ENCODE measurements at places on chromosomes 1 and 21.

DNA sequence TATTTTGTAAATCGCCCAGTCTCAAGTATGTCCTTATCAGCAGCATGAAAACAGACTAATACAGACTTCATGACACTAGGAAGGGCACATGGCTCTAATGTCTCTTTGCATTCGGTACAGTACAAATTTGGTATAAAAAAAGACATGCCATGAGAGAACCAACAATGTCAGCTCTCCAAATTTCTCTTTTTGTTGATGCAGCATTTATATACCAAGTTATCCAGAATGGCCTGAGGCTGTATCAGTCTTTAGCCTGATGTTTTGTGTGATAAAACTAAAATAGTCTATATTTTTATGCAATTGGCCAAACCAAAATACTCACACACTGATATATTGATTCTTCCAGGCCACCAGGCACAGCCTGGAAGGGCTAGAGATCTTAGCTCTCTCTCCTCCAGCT, 124.3 kb upstream of the SAMSN1 start:
- no peak for DNase-seq

- no peak for DNase-seq
Observed at GRCh38 chr1:244211559-244211944, 160.5 kb downstream of the ZBTB18 start.

DNA sequence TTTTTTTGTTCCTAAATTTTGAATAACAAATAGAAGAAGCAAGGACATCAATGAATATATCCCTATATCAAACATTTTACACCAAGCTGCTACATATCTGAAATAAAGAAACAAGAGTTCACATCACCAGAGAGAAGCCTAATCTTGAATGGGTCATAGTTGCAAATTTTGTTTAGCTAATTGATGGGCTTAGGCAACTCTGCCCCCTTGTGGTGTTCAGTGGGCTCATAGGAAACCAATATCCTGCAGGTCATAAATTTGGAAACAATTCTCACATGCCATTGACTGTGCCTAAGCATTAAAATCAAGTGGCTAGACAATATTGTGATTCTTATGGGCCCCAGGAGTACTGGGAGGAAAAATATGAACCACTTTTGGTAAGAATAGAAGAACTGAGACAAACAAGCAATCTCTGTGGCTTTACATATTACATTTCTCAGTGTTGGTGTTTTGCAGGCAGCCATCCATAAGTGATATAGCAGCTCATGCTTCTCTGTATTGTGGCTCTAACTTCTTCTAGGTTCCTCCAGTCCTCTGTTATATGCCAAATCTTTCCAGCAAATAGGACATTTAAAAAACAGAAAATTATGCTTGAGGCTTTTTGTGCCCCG, 1262.8 kb upstream of the PRMT6 start:
- peak; percentile 19 for DNase-seq

DNA sequence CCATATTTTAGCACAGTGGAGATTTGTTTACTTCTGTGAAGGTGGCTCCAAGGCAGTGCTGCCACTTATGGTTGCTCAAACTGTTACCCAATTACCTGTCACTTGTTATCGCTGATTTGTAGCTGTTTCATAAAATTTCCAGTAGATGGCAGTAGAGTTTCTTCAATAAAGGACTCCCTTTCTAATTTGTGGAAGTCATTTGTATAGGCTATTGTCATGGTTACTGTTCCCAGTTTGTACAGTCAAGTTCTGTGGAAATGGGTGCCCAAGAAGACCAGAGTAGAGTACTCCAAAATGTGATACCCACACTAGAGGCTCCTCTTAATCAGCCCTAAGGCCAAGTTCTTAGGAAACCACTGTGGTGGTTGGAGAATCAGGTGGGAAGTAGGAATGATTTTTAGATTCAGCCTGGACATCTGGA, 186.1 kb downstream of the CLEC20A start:
- no peak for DNase-seq

GRCh38 chr1:65297706-65298105, 11.6 kb upstream of the DNAJC6 start:
- no peak for DNase-seq

- DNase-seq: no peak
Observed at GRCh38 chr1:203325418-203326091, 20.2 kb downstream of the BTG2 start.

DNA sequence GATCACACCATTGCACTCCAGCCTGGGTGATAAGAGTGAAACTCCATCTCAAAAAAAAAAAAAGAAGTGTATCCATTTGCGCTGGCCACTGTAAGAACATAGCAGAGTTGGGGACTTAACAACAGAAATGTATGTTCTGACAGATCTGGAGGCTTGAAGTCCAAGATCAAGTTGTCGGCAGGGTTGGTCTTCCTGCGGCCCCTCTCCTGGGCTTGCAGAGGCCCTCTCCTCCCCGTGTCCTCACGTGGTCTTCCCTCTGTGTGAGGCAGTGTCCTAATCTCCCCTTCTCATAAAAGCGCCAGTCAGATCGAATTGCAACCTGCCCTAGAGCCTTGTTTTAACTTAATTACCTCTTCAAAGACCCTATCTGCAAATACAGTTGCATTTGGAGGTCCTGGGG, 52.6 kb downstream of the MT1HL1 start:
- DNase-seq: no peak

DNA sequence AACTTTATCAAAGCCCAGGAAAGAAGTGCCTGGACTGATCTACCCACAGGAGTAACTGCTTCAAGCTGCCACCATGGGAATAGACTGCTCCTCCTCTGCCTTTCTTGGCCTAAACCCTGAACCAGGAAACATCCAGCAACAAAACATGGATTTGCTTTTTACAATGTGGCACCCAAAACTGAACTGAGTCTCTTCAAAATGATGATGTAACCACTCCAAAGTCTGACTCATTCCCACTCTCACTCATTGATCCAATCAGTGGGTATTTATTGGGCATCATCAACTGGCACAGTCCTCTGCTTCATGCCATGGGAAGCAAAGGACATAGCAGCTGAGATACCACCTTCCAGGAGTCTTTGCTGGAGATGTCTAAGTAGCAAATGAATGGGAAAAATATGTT, 23.5 kb downstream of the CYP4A22 start:
- DNase-seq: no peak

DNA sequence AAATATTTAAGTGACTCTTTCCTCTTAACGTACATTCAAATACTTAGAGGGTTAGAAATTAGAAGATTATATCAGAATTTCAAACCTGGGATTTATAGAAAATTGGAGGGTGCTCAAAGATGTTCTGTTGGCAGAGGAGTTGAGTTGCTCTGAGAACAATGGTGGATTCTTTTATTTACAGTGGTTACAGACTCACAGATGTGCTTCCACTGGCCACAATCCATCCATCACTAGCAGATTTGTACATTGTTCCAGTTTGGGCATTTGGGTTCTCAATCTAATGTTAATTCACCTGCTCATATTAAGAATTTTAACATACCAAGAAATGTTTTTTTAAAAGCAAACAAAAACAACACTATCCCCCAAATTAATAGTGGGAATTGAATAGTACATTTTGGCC, 23.5 kb downstream of the DNAJC6 start:
- no peak for DNase-seq

DNA sequence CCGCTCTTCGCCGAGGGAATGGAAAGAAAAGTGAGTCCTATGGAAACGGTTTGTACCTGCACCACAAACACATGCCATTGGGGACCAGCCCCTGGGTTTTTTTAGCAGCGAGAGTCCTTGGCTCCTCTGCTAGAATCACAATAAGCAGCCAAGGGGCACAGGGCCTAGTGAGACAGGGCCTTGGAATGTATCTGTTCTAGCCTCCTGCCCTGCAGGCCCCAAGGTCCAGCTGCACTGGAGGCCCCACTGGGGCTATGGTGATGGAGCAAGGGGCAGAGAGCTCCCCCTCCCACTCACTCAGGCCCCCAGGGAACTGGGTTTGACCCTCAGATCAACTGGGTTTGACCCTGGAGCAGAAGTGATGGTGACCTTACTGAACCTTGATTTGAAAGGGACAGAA, 14.4 kb downstream of the SHISA4 start:
- DNase-seq: no peak

GRCh38 chr1:224760163-224760562, 144.0 kb downstream of the CNIH3 start:
- no peak for DNase-seq

DNA sequence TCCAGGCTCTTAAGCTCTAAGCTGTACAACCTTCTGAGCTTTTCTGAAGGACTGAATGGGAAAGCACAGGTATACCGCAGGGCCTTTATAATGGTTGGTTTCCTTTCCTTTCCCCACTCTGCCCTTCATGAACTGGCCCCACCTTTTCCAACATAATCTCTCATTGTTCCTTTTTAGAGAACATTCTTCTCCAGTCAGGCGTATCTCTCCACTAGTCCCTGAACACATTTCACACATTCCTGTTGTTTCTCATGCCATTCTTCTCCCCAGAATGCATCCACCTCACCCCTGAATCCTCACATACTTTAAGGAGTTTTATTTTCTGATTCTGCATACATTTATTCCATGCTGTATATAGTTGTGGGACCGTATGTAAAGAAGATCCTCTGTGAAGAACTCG, 41.3 kb downstream of the PGM1 start:
- no peak for DNase-seq

- DNase-seq: no peak
Observed at GRCh38 chr1:36247538-36247937, 23.3 kb downstream of the THRAP3 start.

- no peak for DNase-seq
Observed at GRCh38 chr1:29823561-29823960, 587.2 kb downstream of the PTPRU start.

GRCh38 chr1:116487031-116487430, 83.8 kb downstream of the CD58 start:
- no peak for DNase-seq

GRCh38 chr21:21213297-21213696, 215.1 kb downstream of the NCAM2 start:
- no peak for DNase-seq

DNA sequence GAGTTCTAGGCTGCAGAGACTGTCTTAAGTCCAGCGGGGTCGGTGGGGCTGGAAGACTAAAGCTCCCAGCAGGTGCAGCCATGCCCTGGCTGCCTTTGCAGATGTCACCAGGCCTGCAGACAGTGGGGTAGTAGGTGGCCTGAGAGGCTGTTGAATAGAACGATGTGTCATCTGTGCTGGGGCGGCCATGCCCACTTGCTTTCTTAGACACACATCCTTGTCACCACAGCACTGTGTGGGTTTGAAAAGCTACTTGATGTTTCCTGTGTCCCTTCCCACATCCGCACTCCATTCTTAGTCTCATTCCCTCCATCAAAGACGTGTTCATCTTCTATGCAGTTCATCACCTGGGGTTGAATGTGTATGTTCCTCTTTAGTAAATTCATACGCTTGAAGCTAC, 184.5 kb upstream of the TMEM51 start:
- peak; percentile 43 for DNase-seq

DNA sequence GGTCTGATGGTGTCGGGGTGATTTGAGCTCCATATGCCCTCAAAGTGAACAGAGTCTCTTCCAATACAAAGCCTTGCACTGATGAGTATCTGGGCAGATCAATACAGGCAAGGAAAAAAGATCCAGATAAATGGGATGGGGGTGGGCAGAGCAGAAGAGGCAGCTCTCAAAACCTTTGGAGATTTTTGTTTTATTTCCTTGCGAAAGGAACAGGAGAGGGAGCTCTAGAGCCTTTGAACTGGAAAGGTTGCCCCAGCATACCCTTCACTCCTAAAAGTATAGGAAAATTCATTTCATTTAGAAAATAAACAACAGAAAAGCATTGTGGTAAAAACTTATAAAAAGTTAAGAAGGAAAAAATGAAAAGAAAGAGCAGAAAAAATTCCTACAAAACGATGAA, 31.4 kb upstream of the OLIG2 start:
- DNase-seq: no peak

DNA sequence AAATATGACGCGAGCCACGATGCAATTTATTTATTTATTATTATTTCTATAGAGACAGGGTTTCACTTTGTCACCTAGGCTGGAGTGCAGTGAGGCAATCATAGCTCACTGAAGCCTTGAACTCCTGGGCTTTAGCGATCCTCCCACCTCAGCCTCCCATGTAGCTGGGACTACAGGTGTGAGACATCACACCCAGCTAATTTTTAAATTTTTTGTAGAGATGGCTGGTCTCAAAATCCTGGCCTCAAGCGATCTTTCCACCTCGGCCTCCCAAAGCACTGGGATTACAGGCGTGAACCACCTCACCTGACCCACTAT, 63.6 kb downstream of the IRF2BP2 start:
- DNase-seq: no peak

DNA sequence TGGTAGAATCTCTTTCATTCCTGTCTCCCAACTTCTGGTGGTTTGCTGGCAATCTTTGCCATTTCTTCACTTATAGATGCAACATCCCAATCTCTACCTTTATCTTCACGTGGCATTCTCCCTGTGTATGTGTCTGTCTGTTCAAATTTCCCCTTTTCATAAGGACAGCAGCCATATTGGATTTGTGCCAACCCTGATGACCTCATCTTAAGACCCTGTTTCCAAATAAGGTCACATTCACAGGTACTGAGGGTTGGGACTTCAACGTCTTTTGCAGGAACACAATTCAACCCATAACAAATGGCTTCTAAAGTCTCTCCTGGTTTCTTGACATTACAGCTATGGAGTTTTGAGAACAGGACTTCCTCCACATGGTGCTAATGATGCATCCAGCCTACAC, 84.5 kb upstream of the OLIG2 start:
- no peak for DNase-seq

DNA sequence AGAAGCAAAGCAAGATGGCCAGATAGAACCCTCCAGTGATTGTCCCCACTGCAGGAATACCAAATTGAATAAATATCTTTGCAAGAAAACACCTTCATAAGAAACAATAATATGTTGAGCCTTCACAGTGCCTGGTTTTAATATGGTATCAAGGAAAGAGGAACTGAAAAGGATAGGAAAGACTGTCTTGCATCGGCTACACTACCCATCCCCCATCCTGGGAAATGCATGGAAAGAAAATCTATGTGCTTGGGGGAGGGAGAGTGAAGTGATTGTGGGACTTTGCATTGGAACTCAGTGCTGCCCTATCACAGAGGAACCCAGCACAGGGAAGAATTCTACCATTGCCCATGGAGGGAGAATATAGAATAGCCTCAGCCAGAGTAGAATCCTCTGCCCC, 28.6 kb upstream of the AK5 start:
- no peak for DNase-seq
